ENCODE measurements at places on chromosomes 16 and 17.

- DNase-seq = no peak
These were observed 83.3 kb downstream of the C16orf95 start for GRCh38 chr16:87233928-87234327.

DNA sequence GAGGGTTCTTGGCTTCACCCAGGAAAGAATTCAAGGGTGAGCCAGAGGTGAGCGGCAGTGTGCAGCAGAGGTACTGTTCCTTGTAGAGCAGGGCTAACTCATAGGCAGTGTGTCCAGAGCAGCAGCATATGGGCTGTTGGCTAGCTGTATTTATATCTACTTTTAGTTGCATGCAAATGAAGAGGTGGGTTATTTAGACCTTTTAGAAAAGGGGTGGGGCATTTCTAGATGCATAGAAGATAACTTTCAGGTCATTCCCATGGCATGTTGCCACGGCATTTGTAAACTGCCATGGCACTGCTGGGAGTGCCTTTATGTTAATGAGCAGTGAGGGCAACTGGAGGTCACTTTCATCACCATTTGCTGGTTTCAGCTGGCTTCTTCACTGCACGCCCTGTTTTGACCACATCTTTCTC, 141.0 kb downstream of the STX8 start:
- no peak for DNase-seq

- no peak for DNase-seq
These were observed 2.3 kb downstream of the TLE7 start for GRCh38 chr16:71439523-71439922.

DNA sequence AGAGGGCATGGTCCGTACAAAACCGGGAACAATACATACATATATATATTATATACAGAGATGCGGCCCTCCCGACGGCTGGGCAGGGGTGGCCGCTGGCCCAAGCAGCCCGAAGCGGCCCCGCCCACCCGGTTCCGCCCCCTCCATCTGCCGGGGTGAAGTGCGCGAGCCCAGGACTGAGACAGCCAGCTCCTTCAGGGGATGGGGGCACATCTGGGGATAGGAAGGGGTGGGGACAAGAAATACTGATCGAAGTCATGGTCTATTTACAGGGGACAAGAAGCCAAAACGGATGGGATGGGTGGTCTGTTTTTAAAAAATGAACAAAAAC, 3.8 kb upstream of the SAMD14 start:
- no peak for DNase-seq

- DNase-seq = peak; percentile 92
These were observed 9.3 kb downstream of the GJD3 start for GRCh38 chr17:40355123-40355803.

DNA sequence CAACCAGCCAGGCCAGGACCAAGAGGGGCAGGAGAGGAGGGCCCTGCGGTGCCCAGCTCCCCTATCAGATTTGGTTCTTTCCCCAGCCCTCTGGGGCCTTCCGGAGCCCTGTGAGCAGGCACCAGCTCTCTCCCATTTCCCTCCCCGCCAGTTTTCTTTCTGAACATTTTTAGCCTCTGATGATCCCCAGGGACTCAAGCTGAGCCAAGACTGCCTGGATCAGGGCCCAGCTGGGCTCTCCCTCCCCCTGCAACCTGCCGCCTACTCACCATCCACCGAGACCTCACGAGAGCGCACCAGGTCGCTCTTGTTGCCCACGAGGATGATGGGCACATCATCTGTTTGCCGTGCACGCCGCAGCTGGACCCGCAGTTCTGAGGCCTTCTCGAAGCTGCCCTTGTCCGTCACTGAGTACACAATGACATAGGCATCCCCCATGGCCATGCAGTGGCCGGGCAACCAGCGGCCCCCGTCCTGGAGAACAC, 2.0 kb downstream of the RRAD start:
- DNase-seq = no peak

GRCh38 chr17:80861892-80862291, 129.7 kb upstream of the CHMP6 start:
- no peak for DNase-seq

DNA sequence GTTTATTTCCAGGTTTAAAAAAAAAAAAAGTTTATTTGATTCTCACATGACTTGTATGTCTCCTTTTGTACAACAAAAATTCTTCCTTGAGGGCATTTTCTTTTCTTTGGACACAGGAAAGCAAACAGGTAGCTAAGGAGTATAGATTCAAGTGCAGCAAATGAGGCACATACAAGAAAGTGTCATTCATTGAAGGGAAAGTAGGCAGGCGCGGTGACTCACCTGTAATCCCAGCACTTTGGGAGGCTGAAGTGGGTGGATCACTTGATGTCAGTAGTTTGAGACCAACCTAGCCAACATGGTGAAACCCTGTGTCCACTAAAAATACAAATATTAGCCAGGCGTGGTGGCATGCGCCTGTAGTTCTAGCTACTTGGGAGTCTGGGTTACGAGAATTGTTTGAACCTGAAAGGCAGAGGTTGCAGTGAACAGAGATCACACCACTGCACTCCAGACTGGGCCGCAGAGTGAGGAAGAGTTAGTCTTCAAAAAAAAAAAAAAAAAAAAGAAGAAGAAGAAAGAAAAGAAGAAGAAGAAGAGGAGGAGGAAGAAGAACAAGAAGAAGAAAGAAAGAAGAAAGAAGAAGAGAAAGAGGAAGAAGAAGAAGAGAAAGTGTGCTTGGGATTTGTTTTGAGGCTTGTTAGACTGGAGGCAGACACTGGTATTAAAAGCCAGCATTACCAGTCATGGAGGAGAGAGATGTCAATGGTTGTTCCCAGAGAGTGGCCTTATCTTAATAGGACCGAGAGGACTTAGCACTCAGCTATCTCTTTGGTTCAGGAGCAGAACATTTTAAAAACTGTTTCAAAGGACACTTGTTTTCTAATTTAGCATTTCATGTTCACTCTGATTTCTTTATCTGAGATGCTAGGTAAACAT, 19.7 kb downstream of the GINS3 start:
- DNase-seq = no peak

- peak; percentile 62 for DNase-seq
These were observed 33.6 kb downstream of the HAPSTR1 start for GRCh38 chr16:9124908-9125584.

GRCh38 chr16:83253521-83253920, 554.3 kb upstream of the HSBP1 start:
- no peak for DNase-seq

DNA sequence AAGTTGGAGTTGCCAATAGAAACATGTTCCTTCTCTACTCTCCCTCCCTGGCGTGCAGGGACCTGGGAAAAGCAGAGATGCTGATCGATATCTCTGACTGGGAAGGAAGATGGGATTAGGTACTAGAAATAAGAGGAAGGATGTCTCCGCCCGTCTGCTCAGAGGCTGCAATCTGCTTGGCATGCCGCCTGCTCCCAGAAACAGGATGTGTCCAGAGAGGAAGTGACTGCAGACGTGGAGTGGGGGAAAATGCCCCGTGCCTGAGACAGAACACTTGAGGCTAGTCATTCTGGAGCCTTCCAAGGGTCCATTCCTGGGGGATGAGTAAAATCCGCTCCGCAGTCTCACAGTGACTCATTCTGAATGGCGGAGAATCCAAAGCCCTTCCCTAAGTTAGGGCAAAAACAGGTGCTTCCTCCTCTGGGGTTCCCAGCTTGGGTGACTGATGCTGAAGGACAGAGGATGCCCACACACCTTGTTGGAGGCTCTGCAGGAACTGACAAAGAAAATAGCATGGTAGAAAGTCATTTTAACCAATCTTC, 45.0 kb upstream of the SMURF2 start:
- no peak for DNase-seq

GRCh38 chr17:64773836-64774761, 112.0 kb upstream of the SMURF2 start:
- no peak for DNase-seq

DNA sequence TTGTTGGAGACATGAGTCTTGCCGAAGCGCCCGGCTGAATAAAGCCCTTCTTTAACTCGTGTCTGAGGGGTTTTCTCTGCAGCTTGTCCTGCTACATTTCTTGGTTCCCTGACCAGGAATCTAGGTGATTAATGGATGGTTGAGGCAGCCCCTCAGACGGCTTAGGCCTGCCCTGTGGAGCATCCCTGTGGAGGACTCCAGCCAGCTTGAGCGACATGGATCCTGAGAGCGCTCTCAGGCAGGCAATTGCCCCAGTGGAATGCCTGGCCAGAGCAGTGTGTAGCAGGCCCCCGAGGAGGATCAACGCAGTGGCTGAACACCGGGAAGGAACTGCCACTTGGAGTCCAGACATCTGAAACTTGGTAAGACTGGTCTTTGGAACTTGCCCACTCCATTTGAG, 17.3 kb upstream of the ENDOV start:
- DNase-seq = no peak

GRCh38 chr17:75176625-75177024, 6.1 kb downstream of the SUMO2 start:
- no peak for DNase-seq

GRCh38 chr17:15431196-15431595, 36.2 kb downstream of the CDRT4 start:
- DNase-seq = no peak

DNA sequence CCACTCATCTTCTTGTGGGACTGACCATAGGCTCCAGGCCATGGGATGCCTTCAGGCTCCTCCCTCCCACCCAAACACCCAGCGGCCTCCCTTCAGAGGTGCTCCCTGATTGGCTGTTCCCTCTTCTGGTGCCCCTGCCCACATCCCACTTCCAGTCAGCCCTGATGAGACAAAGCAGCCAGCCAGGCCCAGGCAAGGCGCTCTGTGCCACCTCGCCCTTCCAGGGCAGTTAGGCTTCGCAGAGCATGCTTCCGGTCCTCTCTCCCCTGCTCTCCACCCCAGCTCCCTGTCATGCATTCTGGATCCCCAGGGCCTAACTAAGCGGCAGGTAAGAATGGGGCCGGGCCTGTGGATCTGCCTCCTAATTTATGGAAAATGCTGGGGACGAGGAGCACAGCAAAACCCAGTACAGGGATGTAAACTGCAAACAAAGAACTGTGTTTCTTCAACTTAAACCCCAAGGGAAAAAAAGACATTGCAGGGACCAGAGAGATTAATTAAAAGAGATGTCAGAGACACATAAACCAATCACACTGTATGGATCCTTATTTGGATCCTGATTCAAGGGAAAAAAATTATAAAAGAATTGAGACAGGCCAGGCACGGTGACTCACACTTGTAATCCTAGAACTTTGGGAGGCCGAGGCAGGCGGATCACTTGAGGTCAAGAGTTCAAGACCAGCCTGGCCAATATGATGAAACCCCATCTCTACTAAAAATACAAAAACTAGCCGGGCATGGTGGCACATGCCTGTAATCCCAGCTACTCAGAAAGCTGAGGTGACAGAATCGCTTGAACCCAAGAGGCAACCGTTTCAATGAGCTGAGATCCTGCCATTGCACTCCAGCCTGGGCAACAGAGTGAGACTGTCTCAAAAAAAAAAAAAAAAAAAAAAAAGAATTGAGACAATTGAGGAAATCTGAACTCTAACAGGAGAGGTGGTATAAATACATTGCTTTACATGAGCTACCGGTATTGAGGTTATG, 26.0 kb downstream of the ZDHHC7 start:
- no peak for DNase-seq

- no peak for DNase-seq
These were observed 30.0 kb downstream of the TBC1D16 start for GRCh38 chr17:80005360-80006338.

- DNase-seq = no peak
These were observed 79.9 kb downstream of the TMEM100 start for GRCh38 chr17:55642741-55643140.

DNA sequence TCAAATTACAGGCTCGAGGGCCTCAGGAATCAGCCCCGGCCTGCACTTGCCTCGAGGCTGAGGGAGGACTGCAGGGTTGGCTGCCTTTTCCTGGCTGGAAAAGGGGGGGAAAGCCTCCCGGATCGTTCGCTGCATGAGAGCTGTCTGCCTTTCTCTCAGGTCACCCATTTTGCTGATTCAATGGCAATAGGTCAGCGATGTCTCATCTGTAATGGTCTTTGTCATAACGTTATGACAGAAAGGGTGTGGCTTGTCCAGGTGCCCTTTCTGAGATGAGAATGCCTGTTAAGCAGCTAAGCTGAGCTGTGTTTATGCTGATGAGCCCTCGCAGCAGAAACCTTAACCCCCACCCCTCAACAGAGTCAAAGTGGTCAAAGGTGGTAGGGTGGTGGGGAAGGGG, 81.8 kb downstream of the AKAP1 start:
- no peak for DNase-seq

DNA sequence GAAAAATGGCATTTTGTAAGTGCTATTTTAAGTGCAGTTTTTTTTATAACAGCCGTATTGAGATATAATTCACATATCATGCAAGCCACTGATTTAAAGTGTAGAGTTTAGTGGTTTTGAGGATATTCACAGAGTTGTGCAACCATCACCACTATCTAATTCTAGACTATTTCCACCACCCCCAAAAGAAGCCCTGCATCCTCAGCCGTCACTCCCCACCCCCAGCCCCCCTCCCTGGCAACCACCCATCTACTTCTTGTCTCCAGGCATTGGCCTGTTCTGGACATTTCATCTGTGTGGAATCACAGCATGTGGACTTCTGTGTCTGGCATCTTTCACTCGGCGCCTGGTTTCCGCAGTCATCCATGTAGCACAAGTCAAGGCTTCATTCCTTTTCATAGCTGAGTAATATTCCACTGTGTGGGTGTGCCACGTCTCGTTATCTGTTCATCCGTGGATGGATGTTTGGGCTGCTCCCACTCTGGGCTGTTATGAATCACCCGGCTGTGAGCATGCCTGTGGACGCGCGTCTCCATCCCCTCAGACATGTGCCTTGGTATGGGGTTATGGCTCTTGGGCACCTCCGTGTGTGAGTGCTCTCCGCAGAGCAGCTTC, 138.4 kb upstream of the CIBAR2 start:
- DNase-seq = no peak

DNA sequence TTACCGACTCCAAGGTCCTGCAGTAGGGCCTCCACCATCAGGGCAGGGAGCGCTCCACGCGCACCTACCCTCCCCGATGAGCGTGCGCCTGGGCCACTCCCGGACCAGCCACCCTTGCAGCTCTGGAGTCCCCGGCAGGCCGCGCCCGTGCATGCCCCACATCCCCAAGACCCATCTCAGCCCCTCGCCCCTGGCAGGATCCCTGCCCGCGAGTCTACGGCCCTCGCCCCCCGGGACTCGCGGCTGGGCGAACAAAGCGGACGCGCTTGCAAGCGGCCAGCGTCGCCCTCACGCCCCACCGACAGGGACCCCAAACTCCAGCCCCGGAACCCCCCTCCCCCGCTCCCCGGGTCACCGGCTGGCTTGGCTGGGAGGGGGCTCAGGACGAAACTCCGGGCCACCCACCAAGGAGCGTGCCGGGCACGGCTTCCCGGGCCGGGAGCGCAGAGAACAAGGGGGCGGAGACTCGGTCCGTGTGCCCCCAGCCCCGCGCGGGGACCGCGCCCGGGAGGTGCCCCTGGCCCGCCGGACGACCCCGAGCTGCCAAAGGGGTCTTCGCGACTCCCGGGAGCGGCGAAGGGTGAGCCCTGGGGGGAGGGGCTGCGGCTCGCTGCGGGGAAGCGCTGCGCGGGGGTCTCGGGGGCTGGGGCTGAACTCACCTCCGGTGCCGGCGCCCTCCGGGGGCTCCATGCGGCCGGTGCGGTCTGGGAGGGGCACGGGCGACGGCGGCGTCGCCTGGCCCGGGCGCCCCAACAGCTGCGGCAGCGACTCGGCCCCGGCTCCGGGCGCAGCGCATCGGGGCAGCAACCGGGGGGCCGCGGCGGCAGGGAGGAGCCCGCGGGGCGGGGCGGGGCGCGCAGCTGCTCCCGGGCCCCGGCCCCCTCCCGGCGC, at the start of gene DBNDD1:
TSS of gene DBNDD1 (minus strand) at position 805 of the 891 bp plus-strand sequence. CDS start at position 690, 115 bp downstream.
- DNase-seq = no peak

- DNase-seq = no peak
These were observed 193.8 kb upstream of the SHISA6 start for GRCh38 chr17:11047228-11047627.
